ENCODE measurements at places on chromosomes 2 and 18.

DNA sequence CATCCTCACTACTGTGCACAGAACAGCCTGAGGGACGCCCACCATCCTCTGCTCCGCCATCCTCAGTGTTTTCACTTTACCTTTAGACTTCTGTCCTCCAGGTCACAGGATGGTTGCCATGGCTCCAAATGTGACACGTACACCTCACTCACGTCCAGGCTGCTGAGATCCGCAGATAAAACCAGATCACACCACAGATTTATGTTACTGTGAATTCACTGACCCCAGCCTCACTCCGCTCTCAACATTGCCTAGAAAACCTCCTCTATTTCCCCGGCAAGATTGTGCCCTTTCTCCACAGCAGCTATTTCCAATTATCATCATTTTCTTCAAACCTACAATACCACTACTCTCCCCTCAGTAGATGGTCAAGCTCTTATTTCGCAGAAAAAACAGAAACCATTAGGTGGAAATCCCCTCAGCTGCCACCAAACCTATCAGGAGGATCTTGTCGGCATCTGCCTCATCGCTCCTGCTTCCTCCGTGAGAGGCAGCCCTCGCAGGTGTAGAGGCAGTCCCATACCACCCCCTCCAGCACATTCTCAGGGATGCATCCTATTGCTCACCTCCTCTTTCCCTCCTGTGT lies 49.8 kb upstream of the SLC1A4 start:
- DNase-seq, result no peak

DNA sequence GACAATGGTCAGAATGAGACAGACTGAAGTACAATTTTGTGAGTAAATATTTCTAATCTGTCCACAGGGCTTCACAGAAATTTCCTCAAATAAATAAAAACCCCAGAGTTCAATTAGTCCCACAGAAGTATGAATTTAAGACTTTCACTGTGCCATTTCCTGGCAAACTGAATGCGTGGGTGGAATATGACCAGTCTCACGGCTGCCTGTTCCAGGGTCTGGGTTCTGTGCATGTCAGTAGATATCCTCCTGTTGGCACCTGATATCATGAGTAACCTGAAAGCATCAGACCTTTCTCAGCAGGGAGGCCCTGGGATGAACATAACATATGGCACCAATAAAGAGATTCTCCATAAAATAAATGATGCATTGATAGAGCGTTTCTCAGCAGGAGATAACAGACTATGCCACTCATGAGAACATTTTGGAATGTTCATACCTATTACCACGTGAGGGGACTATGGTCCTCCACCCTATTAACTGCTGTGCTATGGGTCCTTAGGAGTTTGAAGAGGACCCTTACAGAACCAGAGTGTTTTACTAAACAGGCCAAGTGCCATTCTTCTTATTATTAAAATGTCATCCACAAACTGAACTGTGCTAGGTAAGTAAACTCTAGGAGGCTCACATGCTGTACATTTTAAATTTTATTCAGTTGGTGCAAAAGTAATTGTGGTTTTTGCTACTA lies 10.6 kb upstream of the MALL start:
- DNase-seq, result no peak

DNA sequence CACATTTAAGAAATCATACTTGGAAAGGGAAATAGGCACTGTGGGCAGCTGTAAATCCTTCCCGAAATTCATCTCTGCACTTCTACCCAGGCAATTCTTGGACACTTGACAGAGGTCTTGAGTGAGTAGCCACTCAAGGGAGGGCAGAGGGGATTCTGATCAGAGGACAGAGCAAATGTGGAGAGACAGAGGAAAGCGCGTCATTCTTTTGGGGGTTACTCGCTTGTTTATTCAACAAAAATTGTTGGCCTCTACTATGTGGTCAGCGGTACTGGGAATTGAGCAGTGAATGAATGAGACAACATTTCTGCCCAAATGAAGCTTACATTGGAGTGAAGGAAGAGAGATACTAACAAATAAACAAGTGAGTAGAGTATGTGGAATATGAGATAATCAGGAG lies 41.4 kb upstream of the YES1 start:
- no peak for DNase-seq

- DNase-seq, result no peak
Observed at GRCh38 chr2:238003234-238004031, 36.6 kb downstream of the UBE2F start.

- DNase-seq, result no peak
Observed at GRCh38 chr2:123870206-123870880, 154.7 kb upstream of the CNTNAP5 start.

GRCh38 chr2:174176898-174177297 lies 71.4 kb downstream of the OLA1 start:
- no peak for DNase-seq

DNA sequence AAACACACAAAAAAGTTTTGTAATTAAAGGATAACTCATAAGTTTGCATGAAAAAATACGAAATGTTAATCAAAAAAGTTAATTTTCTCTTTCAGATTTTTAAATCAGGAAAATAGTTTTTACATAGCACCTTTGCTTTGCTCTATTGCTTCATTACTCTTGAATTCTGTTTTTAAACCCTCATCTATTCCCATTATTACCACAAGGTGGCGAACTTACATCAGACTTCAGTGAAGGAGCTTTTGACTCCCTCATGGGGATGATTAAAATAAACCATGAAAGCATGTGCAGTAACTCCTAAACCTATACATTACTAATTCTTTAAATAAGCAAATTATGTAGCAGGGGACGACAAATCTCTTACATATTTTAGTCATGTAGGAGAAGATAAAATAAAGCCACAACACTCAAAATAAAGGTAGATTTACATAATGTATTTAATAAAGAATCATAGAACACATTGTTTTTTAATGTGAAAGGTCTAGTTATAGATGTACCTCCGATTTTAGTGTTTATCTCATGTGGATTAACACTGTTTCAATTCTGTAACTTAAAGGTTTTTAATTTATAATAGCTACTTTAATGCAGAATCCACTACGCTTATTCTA lies 105.2 kb downstream of the NETO1 start:
- DNase-seq, result no peak

GRCh38 chr2:184927040-184927439 lies 328.7 kb downstream of the ZNF804A start:
- no peak for DNase-seq

DNA sequence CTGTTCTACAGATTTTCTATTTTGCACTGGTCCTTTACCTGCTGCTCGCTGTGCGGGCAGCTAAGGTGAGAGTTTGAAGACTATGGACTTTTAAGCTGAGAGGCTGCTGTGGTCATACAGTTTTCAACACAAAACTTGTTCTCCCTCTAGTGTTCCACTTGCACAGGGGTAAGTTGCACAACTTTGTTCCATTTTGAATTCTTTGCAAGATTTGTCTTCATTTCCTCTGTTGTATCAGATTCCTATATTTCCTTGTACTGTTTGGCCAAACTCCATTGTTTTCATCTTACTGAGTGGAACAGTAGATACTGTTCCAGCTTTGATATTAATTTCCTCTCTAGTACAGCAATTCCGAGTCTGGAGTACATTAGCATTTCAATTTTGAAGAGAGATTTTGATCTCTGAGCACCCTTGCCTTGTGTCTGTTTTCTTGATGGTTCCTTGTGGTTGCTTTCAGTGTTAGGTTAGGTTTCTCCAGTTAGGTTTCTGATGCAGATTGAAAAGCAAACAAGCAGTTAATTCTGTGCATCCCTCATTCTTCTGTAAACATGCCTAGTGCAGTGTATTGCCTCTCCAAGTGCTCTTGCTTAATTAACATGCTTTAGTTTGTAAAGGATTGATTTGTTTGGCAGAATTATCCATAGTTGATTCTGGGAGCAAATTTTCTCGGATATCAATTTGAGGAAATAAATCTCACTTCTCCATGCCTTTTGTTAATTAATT lies 188.8 kb downstream of the PTPRM start:
- no peak for DNase-seq

GRCh38 chr2:95015261-95015912 lies 10.1 kb upstream of the MAL start:
- no peak for DNase-seq

GRCh38 chr2:52391621-52392020 lies 1359.7 kb upstream of the NRXN1 start:
- no peak for DNase-seq

All from BJ (cell line).